Kasumi-1 (cell line): ENCODE measurements at places on chromosomes 6 and 20.

DNA sequence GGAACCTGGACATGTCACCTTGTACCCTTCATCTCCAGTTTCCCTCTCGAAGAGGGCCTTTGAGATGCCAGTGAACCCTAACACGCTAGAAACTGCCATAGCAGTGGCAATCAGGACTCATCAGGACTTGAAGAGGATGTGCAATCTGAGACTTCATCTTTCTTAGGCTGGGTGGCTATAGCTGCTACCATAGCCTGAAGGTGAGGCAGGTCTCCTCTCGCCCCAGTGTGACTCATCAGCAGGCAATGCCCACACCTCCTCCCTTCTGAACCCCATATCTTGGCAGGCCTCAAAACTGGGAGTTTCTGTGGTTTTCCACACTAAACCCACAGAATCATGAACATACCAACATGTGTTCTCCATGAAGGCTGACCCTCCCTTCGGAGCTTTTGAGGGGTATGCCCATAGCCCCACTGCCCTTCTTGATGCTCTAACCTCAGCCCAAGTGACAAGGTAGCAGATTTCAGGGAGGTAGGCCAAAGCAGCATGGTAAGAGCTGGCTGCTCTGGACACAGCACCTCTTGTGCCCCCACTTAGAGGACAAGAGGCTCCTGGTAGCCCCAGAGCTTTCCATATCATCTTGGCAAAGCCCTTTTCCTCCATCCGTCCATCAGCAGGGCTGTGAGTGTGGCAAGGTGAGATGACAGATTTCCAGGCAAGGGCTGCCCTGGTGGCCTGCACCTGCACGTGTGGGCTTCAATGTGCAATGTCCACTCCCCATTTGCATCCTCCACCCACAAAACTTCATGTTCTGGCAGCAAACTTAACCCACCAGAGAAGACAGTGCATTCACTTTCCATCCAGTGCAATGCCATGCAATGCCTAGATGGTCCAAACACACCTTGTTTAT is 2.6 kb downstream of the BLCAP start:
- DNase-seq: no peak

GRCh38 chr6:141790921-141791320 is 341.8 kb upstream of the GJE1 start:
- DNase-seq: no peak

GRCh38 chr6:52423971-52424381 is 3.8 kb downstream of the EFHC1 start:
- no peak for DNase-seq

DNA sequence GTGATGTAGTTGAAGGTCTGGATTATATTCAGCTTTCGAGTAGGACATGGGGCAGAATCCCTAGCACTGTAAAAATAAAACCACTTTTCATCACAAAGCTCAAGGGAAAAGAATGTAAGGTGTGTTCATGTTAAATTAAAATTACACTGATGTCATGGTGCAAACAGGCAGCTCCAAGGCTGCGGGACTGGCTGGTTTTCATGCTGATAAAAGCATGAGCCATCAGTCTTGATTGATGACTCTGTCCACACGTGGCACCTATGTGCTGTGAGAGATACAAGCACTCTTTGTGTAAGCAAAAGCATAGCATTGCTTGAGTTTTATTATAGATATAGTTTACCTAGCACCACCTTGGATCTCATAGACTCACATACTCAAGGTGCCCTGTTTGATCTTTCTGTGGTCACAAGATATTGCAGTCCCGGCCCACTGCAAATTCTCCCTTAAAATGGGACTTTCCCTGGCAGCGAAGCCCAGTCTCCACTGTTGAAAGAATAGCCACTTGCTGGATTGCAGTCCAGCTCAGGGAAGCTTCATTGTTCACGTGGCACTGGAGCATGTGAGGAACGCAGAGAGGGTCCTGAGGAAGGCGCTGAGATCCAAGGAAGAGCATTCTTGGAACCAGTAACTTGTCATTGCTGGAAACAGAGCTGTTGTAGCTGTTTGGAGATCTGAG is 90.6 kb downstream of the TIAM2 start:
- no peak for DNase-seq

DNA sequence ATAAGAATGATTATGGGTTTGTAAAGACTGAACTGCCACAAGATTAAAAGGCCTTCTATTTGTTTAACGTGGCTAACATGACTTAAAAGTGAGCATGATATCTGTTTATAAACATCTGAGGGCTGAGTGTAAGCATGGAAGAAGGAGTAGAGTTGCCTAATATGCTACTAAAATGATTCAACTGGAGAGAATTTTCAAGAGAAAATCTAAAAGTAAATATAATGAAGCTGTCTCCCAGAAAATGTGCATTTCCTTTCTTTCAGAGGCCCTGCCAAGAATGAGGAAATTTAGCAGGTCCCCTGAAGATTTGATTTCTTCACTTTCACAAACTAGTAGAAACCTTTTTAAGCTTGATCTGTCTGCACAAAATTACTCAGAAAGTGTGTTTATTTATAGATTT is 4.2 kb upstream of the EYA4 start:
- DNase-seq: no peak
